ENCODE measurements at places on chromosomes 2 and 18.

DNA sequence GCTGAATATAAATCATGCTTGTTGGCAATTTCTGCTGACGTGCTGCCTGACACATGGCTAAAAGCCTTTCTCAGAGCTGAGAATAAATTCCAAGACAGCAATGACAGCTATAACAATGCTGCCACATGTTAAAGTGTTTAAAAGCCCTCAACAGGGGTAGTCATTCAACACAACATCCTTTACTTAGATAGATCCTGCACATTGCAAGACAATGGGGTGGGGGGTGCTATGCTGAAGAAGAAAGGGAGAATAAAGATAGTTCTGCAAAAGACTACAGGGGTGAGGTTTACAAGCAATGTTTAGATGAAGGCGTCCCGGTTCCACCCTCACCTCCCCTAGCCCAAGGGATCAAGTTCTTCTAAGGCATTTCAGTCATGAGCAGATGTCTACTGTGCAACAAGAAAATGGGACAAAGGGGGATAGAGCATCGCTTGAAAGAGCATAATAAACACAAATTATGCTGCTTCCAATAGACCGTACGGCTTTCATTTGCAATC is 291.0 kb upstream of the ACVR2A start:
- no peak for DNase-seq

GRCh38 chr2:72205504-72205881 is 57.8 kb upstream of the CYP26B1 start:
- DNase-seq: no peak

GRCh38 chr2:162058973-162059668 is 14.9 kb downstream of the DPP4 start:
- DNase-seq: peak; percentile 31

- DNase-seq: no peak
Measured at GRCh38 chr2:187991389-187991788, 300.3 kb upstream of the GULP1 start.

DNA sequence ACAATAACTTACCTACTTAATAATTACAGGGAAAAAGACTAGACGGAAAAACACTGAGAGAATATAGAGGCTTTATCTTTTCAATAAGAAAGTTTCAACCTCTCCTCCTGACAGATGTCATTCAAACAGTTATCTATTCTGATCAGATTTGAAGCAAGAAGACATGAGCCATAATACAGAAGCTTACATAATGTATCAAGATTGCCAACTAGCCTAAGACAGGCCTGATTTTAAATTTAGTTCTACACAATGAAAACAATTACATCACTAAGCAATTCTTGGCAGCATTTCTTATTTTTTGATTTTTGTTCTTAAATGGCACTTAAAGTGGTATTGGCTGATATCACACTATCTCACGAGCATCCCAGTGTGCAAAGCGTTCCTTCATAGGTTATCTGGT is 41.6 kb downstream of the GPR155 start:
- DNase-seq: no peak

DNA sequence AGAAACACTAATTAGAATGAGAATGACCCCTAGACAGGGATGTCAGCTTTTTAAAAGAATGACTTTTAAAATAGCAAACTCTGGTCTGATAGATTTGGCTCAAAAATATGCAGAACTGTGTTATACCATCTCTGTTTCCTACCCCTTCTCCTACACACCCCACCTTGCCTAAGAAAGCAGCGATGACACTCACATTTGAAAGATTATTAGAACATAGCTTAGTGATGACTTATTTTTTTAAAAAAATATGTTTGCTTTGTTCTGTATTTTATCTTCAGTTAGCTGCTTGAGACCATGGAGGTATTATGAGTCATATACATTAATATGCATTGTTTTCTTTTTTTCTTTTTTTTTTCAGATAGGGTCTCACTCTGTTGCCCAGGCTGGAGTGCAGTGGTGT is 176.7 kb upstream of the TPO start:
- DNase-seq: no peak

DNA sequence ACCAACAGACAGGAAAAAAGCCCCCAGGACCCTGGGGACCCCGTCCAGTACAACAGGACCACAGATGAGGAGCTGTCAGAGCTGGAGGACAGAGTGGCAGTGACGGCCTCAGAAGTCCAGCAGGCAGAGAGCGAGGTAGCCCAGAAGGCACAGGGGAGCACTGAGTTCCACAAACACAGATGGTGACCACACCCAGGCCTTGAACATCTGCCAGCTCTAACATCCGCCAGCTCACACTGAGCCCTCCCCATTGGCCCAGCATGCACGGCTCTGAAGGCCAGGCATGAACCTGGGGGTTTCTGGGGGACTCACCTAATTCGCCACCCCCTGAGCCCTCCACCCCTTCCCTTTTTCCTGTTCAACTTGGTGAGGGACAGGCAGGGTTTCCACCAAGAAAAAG is 25.6 kb upstream of the PRLH start:
- DNase-seq: no peak

GRCh38 chr18:63909870-63910269 is 2.1 kb downstream of the SERPINB10 start:
- no peak for DNase-seq

- no peak for DNase-seq
Measured at GRCh38 chr2:231212329-231212845, 14.0 kb downstream of the ARMC9 start.

GRCh38 chr2:239093542-239093941 is 245.7 kb downstream of the TWIST2 start:
- DNase-seq: no peak

- no peak for DNase-seq
Measured at GRCh38 chr2:237540223-237540775, 26.1 kb upstream of the PRLH start.

DNA sequence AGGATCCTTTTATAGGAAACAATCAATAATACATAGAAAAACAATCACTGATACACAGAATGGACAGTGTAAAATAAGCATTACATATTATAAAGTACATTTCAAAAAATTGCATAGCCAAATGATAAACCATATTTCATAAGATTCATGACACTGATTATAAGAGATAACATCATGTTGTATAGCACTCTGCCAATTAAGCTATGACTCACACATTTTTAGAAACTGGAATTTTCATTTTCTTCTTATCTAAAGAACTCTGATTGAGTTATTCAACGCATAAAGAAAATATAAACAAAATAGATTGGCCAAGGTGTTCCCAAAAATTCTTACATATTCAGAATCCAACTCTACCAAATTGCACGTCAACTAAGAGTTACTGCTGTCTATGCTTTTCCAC is 5.9 kb downstream of the EPB41L3 start:
- no peak for DNase-seq

- DNase-seq: no peak
Measured at GRCh38 chr2:199552141-199552540, 94.4 kb upstream of the SATB2 start.

DNA sequence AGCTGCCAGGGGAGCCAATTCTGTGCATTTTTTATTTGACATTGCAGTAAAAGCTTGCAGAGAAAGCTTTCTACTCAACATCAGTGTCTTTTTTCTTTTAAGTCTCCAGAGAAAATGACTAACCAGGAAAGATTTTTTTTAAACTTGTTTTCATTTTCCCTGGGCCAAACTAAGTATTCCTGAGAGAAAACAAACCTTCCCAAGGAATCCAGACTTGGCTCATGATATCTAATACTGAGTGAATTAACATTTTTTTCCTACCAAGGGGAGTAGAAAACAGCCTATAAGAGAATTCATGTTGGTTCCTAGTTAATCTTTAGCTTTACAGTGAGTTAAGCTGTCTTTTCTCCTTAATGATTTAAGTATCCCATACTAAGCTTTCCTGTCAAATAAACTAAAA is 46.7 kb downstream of the DAPL1 start:
- no peak for DNase-seq

DNA sequence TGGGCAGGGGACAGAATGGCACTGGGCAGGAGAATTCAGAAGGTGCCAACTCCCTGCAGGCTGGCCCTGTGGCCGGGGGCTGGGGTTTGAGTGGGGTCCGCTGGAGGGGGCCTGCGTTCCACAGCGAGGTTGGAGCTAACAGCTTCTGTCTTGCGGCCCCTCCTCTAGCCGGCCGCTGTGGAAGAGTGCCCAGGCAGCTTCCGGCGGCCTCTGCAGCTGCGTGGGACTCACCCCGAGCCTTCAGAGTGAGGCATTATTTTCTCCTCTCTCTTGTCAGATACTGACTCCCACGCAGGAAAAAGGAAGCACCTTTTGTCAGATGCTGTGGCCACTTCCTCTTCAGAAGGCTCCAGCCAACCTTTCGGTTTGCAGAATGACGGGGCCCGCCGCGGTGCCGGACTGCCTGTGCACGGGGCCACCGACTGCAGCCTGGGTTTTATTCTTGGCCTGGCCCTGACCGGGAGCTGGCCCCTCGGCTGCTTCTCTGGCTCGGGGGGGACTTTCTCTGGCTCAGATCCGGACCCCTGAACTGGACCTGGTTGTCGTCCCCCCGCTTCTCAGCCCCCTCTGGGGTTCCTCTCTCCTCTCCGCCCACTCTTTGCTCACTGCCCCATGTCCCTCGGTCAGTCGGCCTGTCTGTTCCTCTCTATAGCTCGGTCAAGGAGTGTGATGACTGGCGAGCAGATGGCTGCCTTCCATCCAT is 40.1 kb downstream of the ARHGAP25 start:
- DNase-seq: peak; percentile 63

DNA sequence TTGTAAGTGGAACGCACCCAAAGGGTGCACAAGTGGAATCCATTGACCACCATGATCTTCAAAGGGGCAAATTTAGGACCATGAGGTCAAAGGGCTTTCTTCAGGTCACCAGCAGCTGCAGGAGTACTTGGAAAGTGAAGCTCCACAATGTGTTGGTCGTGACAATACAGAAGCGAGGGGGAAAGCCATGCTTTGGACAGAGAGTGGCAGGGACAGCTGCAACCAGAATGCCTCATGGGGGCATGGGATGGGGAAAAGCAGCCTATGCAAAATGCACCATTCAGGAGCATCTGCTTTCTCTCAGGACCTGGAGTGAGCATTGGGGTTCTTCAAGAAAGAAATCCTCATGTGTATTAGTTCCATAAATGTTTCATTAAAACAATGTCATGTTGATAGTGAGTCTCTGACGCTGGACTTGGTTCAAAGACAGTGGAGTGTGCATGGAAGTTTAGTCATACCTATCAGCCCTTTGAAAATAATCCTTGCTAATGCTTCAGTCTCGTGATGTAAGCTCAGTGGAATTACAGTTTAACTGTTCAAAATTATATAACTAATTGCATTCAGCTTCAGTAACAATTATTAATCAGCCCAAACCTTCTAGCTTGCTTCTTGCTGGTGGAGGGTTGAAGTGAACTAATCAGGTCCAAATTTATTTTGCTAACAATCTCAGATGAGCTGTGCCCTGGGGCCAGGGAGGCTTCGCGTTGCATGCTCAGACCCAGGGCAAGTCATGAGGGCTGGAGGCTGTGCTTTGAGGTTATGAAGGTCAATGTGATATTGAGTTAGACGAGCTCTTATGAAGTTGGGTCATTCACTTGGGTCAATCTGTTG is 41.6 kb downstream of the ACKR3 start:
- DNase-seq: no peak

GRCh38 chr18:43627848-43628530 is 350.7 kb upstream of the SYT4 start:
- DNase-seq: no peak

DNA sequence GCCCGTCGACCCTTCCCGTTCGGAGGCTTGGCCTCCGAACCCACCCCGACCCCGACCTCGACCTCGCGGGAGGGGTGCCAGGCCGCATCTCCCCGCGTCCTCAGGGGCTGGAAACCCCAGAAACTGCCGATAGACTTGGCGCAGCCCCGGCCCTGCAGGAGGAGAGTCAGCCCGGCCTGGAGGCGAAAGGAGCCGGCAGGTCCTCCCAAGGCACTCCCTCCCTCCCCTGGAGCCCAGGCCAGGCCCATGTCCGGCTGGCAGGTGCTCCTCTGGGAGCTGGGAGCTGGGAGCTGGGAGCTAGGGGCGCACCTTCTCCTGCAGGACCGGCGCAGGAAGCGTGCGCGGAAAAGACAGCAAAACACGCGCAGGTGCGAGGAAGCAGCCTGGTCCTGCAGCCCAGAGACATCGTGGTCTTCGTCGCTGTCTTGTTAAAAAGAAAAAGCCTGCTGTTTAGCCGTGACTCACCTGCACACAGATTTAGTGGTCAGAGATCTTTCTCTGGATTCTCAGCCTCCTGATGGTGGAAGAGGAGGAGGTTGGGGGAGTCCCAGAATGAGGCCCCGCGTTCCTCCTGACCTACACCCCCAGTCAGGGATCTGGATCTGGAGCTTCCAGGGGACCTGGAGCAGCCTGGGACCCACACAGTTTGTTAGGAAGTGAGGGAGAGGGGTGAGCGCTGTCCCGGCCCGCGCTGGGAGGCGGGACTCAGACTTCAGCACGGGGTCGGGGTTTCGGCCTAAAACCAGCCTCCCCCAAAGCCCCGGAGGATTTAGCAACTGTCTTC is 660 bp upstream of the MBP start:
- DNase-seq: no peak

GRCh38 chr2:11663427-11663826 is 6.6 kb downstream of the NTSR2 start:
- DNase-seq: no peak

DNA sequence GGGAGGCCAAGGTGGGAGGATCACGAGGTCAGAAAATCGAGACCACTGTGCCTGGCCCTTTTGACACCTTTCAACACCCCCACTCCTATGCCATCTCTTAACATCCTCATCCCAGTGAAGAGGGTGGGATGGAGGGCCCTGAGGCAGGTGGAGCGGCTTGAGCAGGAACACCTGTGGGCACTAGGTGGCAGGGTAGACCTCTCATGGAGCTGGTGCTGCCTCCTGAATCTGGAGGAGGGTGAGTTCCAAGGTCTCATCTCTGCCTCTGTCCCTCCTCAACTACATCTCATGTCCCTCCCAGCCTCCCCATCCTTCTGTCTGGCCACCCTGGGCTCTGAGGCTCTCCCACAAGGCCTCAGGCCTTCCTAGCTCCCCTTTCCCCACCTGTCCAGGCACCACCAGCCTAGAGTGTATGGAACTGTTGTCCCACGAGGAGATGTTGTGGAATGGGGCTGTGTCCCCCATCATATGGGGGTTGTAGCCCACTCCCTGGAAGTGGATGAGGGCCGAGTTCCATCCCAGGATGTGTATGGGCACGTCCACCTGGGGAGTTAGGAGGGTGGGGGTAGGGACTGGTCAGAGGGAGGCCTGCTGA is 17.0 kb upstream of the CRYBA2 start:
- no peak for DNase-seq

DNA sequence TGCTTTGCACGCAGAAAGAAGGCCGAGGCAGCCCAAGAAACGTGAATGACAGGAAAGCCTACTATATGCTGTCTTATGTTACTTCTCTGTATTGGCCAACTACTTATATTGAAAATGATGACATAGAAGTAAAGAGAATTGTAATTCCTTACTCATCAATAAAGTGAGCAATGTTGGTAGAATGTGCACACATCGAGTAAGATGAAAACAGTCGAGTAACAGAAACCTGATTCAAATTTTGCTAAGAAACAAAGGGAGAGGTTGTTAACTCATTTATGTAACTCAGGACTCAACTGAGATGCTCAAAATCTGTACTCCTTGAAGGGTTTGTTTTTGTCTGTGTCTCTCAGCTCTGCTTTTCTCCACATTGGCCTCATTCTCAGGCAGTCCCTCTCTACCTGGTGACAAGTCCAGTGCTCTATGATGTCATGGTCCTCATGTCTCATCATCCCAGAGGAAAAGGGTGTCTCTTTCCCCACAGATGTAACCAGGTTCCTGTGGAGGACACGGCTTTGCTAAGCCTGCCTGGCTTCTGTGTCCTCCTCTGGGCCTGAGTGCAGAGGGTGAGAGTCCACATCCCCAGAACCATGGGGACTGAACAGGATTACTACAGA is 30.3 kb upstream of the CCDC93 start:
- DNase-seq: no peak

Measured in CD4-positive, alpha-beta T cell treated with Interleukin-6 at 100 ng/mL for 8 hours (primary cell).